Stimulated activated CD8-positive, alpha-beta memory T cell treated with anti-CD3 and anti-CD28 coated beads, Interleukin-12 subunit alpha, Interleukin-12 subunit beta, amount 100 ng/mL, for 4 hours (primary cell): ENCODE measurements at places on chromosomes 1 and 21.

DNA sequence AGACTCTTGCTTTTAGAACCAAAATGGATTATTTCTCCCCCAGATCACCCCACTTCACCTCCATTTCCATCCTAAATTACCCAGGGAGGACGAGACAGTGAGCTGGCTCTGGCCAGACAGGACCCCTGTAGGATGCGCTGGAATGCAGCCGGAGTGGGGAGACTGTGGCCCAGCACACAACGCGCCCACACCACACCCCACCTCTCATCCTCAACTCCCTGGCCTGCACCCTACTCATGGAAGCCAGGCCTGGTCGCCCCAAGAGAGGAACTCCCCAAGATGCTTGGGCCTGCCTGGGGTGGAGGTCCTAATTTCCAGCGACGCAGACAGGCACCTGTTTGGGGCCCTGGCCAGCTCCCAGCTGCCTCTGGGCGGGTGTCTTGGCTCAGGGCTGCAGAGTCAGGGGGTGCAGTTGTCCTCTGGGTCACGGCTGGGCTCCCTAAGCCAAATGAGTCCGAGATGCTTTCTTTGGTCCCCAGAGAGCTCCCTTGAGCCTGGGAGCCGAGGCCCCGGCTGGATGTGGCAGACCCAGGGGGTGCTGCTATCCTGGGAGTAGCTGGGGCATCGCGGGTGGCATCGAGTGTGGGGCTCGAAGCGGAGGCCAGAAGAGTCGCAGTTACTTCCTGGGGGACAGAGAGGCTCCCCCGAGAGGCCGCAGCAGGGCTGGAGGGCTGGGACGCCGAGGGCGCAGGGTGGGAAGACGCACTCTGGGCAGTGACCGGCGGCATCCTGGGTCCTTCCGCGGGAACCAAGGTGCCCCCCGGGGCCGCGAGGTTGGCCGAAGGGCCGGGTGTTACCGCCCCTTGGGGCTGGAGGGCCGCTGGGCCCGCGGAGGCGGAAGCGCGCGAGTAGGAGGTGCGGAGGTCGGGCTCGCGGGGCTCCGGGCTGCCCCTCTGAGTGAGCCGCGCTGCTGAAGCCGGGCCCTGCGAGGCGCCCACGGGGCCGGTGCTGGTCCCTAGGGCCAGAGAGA lies 10.4 kb downstream of the CLEC20A start:
- DNase-seq, result no peak

GRCh38 chr1:48876330-48876785 lies 99.7 kb upstream of the BEND5 start:
- no peak for DNase-seq

DNA sequence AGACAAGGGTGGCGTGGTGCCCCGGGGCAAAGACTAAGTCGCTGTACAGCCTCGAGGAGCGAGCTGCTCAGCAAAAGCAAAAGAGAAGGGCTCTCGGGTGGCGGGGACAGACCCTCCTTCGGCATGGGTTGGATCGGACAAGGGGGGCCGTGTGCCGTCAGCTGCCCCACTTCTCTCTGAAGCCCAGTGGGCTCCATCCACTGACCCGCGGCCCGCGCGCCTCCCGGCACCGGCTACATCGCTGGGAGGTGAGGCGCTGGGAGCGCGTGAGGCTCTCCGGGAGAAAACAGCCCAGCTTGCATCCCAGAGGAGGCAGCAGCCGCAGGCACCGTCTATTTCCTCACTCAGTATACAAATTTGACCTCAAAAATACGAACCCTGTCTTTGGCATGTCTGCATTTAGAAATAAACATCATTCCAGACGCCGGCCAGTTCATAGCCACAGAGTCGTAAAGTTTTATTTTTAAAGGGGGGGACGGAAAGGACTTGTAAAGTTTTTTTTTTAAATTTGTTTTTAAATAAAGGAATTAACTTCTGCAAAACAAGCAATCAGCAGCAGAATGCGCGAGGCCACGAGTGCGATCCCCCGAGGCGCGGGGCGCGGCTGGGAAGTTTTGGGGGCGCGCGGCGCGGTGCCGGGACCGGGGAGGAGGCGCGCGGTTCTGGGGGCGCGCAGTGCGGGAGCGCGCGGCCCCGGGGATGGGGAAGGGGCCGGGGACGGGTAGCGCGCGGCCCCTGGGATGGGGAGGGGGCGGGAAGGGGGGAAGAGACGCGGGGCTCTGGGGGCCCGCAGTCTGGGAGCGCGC lies 689 bp upstream of the GPR137B start:
- no peak for DNase-seq

DNA sequence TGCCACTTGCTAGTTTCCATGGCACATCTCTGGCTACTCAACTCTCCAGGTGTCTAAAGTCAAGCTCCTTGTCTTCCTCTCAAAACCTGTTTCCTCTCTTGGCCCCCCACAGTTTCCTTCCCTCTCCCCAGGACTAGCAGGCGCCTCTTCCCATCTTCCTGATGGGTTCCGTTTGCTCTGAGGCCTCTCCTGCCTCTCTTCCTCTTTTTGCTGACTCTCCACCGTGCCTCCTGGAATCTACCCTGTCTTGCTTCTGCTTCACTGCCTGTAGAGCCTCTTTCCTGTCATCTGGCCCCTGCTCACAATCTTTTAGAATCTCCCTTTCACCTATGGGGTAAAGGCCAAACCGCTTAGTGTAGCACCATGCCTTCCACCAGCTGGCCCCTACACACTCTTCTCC lies 21.8 kb upstream of the LHX4 start:
- DNase-seq, result no peak

DNA sequence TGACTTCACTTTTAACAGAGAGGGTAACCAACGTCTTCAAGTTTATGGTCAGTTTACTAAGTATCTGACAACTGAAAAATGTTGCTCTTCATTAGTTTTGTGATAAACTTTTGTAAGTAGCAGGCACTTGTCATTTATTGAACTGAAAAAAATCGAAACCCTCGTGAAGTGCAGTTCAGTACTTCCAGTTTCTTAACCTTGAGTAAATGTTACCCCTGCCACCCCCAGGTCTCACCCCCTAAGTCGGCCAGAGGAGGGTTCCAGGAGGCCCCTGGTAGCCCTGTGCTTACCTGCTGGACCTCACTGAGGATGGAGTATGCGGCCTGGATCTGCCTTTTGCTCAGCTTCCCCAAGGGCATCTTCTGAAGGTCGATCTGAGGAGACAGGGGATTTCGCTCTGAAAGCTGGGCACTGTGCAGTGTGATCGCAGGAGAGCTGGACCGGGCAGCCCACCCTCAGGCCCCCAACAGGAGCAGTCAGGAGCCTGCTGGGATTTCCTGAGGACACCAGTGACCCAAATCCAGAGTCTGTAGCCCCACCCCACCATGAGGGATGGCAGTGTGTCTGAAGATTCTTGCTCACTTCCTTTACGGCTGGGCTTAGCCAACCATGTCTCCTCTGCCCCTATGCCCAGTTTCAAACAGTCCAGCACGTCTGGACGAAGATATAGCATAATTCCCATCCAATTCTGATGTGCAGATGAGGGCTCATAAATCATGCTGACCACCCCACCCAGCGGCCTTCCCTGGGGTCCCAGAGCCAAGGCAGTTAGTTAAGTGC lies 37.6 kb downstream of the PARP1 start:
- no peak for DNase-seq

- DNase-seq, result no peak
Measured at GRCh38 chr1:115888976-115889375, 48.0 kb upstream of the NHLH2 start.
